Femur (tissue), 1 donor: ENCODE measurements at places on chromosomes 13 and 19.
A peak's percentile ranks its signal among the peaks of the same experiment; 100 is the strongest.

DNA sequence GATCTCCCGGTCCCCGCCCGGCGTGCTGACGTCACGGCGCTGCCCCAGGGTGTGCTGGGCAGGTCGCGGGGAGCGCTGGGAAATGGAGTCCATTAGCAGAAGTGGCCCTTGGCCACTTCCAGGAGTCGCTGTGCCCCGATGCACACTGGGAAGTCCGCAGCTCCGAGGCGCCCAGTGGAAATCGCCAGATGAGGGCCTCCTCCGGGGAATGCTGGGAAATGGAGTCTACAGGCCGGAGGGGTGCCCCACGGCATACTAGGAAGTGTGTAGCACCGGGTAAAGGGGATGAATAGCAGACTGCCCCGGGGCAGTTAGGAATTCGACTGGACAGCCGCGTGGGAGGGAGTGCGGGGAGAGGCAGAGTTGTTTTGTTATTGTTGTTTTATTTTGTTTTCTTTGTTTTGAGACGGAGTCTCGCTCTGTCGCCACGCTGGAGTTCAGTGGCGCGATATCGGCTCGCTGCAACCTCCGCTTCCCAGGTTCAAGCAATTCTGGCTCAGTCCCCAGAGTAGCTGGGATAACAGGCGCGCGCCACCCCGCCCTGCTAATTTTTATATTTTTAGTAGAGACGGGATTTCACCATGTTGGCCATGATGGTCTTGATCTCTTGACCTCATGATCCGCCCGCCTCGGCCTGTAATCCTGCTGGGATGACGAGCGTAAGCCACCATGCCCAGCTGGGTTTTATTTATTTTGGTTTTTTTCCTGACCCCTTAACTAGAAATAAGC is 390 bp upstream of the PPP1R12C start:
- DNase-seq = peak; percentile 99

DNA sequence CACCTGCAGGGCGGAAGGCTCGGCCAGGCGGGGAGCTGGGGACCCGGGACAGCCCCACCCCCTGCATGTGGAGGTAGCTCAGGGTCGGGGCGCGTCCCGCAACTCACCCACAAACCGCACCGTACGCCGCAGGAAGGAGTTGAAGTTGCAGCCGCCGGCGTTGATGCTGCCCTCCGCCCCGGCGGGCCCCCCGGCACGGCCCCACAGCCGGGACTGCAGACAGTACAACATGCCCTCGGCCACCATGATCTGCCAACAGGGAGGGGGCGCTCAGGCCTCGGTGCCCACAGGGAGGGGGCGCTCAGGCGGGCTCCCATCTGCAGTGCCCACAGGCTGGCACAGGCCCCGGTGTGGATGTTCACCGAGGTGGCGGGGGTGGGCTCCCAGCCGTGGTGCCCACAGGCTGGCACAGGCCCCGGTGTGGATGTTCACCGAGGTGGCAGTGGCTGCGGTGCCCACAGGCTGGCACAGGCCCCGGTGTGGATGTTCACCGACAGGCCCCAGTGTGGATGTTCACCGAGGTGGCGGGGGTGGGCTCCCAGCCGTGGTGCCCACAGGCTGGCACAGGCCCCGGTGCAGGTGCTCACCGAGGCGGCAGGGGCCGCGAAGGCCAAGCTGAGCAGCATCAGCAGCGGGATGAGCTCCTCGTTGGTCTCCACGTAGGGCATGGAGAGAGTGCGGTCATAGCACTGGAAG is 6.5 kb downstream of the PLPPR3 start:
- DNase-seq = no peak

DNA sequence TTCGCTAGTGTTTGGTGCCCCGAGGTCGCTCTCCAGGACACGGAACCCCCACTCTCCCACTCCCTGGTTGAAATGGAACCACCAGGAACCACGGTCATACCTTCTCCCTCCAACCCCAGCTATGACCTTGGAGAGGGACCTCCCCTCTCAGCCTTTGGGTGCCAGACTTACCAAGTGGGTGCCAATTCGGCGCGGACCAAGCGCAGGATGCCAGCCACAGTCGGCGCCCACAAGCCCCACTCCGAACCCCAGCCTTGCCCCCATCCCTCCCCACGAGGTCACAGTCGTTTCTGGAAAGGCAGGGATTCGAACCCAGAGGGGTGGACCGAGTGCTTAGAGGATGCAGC is 910 bp downstream of the PDE4C start:
- no peak for DNase-seq

DNA sequence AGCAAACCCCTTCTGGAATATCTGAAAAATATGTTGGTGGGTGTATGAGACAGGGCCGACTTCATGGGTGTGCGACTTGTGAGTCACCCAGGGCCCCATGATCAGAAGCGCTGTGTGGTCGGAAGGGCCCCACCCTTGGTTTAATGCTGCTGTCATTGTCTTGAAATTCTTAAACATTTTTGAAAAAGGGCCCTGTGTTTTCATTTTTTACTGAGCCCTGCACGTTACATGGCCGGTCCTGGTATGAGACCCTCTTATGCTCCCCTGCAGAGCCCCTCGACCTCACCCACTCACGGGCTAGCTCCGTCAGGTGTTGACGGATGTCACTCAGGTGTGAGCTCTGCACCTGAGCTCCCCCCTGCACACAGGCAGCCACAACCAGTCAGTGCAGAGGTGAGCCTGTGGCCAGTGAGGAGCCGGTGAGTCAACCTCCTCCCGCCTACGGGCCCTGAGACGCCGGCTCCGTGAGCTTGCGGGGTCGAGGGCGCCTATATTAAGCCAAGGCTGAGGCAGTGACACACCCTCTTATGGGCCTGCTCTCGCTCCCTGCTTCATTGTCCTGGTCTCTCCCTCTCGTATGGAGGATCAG is 27.7 kb downstream of the GADD45B start:
- no peak for DNase-seq

- DNase-seq = no peak
Observed at GRCh38 chr13:73248711-73249580, 190.1 kb downstream of the KLF5 start.

DNA sequence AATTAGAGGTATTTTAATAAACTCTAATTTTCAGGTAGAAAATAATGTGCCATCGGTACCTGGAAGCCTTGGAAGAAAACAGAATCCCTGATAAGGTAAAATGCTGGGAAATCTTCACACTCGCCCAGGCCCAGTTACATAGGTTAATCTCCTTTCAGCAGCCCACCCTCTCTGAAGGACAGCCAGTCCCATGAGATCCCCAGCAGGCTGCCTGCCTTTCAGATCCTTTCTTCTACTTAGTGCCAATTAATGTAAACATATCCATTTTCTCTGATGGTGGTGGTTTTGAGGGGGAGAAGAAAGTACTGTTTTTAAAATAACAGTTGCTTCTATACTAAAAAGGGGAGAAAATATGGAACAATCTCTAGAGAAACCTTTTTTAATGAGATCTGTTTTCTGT is 12.2 kb downstream of the SMAD9 start:
- no peak for DNase-seq

DNA sequence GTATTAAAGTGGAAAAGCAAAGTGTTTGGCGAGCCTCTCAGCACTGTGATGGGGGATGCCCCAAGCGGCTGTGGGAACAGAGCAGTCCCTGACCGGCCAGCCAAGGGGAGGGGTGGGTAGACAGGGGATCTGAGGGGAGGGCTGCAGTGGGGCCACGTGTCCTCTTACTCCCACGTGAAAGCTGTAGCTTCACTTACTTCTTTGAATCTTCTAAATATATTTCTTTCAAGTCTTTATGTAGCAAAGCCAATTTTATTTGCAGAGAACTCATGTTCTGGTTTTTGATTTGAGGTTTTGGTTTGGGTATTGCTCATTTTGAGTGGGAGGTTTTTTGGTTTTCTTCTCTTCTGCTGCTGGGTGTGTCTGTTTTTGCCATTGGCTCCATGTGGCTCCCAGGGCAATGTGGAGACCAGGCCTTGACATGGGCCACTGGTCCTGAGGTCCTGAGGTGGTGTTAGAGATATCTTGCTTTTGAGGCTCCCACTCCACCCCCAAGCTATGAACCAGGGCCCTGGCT is 17.7 kb upstream of the OVOL3 start:
- no peak for DNase-seq

- DNase-seq = peak; percentile 38
Observed at GRCh38 chr19:57559008-57559403, 657 bp downstream of the ZNF550 start.

- DNase-seq = no peak
Observed at GRCh38 chr13:44148159-44148914, 225.3 kb upstream of the SERP2 start.

DNA sequence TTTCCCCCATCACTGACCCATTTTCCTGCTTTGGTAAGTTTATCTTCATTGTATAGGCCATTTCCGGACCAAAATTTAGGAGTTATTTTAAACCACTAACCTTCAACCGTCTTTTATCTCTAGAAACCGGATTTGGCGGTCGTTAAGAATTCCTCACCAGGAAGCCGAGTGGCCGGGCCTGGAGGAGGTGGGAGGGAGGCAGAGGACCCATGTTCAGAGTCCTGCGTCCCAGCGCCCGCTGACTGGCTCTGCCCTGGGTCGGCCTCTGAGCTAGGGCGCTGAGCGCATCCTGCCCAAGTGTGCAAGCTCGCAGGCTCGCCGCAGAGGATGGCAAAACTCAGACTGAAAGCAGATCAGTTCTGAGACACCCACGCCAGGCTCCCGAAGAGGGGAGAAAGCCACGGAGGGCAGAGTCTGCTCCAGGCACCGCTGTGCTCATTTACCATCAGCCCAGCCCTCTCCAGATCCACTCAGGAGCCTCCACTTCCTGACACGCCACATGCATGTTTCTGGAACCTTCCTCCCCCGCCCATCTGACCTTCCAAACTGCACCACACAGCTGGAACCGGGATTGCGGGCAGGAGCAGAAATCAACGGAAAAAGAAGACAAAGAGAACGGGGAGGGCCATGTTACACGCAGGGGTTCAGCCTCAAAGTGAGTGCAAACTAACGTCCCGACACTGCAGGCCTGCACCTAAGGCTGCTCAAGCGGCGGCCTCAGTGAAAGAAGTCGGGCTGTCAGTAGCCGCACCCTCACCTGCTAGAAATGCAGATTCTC is 8.3 kb downstream of the COL4A1 start:
- no peak for DNase-seq

- no peak for DNase-seq
Observed at GRCh38 chr19:39737351-39737750, 478 bp downstream of the CLC start.

DNA sequence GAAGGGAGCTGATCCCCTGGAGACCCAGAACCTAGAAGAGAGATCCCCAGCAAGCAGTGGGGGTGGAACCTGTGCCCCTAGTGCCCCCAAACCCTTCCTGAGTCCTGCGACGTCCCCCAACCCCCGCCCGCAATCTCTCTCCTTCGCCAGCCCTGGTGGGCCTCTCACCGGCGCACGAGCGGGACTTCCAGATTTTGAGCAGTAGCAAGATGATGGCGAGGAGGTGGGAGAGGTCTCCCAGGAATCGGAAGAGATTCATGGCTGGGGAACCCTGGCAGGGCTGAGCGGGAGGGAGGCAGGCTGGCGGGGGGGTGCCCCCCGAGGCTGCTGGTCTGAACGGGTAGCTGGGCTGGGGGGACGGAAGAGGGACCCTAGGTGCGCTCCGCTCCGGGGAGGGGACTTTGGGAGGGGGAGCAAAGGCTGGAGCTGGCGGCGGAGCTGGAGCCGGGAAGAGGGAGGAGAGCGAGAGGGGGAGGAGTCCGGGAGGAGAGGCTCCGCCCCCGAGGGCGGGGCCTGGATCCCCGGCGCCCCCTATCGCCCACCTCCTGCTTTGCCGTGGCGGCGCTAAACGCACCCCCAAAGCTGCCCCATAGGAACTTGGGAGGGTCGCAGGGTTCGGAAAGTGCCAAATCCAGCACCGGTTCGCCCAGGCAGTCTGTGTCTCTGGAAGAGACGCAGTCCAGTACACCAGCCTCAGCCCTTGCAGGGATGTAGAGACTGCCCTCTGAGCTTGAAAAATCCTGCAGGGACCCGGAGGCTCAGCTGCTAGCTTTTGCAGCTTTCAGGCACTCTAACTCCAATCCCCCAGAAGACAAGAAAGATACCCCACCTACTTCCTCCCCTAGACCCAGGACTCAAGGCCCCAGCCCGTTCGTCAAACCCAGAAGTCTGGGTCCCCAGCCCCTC is at the start of gene KDELR1:
TSS of gene KDELR1 (minus strand) at position 452 of the 906 bp plus-strand sequence. CDS start at position 259, 193 bp downstream.
- peak; percentile 90 for DNase-seq

- peak; percentile 32 for DNase-seq
Observed at GRCh38 chr13:77896536-77896935, 22.1 kb downstream of the EDNRB start.

DNA sequence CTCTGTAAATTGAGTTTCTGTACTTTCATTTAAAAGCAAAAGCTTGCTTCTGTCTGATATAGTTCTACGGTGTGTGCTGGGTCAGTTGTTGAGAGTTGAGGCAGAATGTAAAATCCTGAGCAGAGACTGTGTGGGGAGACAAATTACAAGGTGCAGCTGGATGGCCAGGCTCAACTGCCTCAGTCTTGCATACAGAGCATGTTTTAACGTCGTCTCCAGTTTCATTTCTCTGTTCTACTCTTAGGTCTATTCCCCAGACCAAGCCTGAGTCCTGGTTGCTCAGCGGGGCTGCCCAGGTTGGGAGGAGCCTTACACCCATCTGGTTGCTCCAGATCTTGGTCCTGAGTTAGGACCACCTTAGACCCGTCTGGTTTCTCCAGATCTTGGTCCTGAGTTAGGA is 54.4 kb upstream of the MEDAG start:
- no peak for DNase-seq

GRCh38 chr13:20140487-20140886 is 20.4 kb downstream of the GJA3 start:
- DNase-seq = no peak

GRCh38 chr19:32450217-32450616 is 44.6 kb downstream of the DPY19L3 start:
- DNase-seq = no peak

DNA sequence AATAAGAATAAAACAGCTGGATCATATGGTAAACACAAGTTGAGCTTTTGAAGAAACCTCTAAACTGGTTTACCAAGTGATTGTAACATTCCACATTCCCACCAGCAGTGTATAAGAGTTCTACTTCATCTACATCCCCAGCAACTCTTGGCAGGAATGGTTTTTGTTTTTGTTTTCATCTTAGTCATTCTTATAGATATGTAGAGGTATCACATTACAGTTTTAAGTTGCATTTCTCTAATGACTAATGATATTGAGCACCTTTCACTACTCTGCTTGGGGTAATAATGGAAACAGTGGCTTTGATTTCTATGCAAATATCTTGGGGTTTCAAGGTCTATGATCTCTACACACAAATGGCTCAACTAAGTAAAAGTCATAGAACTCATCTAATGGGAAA is 614.5 kb downstream of the TBC1D4 start:
- no peak for DNase-seq

- DNase-seq = no peak
Observed at GRCh38 chr19:27971071-27971470, 1241.9 kb downstream of the UQCRFS1 start.

- no peak for DNase-seq
Observed at GRCh38 chr13:114067381-114067885, 65.0 kb downstream of the RASA3 start.
